ENCODE measurements at places on chromosomes 2 and 18. TPM values are rescaled to one million over a fixed set of nuclear protein-coding genes. Genes with fewer than 3 reads are reported as not detected.

DNA sequence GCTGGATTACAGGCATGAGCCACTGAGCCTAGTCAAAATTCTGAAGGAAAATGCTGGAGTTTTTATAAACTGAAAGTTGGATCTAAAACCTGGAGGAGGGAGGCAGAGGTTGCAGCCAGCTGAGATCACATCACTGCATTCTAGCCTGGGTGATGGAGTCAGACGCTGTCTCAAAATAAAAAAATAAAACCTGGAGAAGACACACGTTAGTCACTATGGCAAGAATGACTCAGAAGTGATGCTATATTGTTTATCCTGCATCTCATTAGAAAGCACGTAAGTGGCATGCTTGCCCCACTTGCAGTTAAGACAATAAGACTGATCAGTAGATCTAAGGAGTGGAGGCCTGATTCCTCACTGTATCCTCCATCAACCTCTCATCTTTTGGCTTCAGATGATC, 106.6 kb upstream of the STON1 start:
- no peak for DNase-seq

DNA sequence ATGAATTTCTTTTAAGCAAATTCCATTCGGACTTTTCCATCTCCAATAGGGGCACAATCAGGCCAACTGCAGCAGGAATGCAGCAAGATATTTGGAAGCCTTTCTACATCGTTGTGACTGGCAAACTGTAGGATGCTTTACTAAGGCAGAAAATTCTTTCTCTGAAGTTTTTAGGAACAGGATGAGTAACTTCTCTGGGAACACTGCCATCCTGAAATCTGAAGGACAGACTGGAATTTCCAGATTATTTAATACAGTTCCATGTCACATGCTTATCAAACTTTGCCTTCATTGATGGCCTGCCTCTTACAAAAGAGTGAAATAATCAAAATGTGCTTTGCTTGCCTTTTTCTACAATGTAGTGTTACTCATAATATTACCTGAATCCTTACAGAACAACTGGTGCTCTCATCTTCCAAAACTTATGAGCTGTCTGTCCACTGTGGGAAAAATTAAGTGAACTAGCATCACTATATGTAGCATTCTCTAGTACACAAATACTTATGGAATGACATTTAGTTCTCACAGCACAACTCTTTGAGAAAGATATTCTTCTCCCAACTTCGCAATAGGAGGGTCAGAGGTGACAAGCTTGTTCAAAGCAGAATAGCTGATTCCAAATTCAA, 32.0 kb upstream of the MAP2 start:
- DNase-seq: no peak

DNA sequence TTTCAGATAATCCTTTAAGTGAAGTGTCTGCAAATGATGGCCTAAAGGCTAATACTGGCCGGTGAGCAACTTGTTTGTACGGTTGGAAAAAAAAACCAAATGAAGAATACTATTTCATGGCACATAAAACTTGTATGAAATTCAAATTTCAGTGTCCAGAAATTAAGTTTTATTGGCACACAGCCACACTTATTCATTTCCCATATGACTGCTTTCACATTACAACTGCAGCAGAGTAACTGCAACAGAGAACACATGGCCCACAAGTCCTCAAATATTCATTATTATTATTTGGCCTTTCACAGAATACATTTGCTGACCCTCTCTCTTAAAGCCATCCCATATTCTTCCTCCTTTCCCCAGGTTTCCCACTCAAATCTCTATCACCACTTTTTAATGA, 1268.6 kb downstream of the LRP1B start:
- no peak for DNase-seq

- DNase-seq: no peak
Measured at GRCh38 chr2:200616656-200617055, 30.8 kb downstream of the AOX1 start.

GRCh38 chr2:734496-734895, 57.3 kb upstream of the TMEM18 start:
- DNase-seq: no peak

- no peak for DNase-seq
Measured at GRCh38 chr18:3172097-3172496, 47.7 kb downstream of the MYOM1 start.

GRCh38 chr2:88639865-88640264, 12.6 kb upstream of the EIF2AK3 start:
- DNase-seq: no peak

GRCh38 chr2:122610948-122611609, 855.6 kb downstream of the TSN start:
- DNase-seq: no peak

- DNase-seq: no peak
Measured at GRCh38 chr2:96396602-96397001, 61.0 kb downstream of the NCAPH start.

GRCh38 chr2:177322801-177323261, 58.3 kb upstream of the NFE2L2 start:
- DNase-seq: no peak

DNA sequence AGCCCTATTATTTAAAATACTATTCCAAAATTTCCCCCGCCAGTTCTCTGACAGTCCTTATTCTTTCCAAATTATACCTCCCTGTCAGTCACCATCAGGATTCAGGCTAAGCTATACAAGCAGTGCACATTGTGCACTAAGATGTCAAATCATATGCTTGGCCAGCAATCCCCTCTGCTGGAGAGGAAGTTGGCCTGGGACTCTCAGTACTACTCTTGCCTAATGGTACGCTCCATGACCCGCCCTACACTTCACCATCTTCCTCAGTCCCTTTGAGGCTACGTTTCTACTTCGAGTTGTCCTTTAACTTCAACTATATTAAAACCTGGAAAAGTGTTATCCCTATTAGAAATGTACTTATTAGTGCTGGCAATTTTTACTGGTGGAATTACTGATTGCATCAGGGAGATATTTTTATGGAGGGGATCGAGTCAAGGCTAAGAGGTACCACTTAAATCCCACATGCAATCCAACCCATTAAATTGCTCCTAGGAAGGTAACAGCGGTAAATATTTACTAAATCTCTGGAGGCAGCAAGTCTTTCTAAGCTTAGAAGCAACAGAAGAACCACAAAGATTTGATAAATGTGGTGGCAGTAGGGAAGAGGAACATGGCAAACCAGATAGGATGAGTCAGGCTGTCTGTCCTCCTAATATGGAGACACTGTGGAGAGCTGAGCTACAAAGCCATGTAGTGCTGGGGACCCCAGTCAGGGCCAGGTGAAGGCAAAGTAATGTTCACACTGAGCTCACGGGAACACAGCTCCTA, 2.7 kb downstream of the USP40 start:
- no peak for DNase-seq

GRCh38 chr2:163610817-163611556, 124.8 kb downstream of the FIGN start:
- no peak for DNase-seq

DNA sequence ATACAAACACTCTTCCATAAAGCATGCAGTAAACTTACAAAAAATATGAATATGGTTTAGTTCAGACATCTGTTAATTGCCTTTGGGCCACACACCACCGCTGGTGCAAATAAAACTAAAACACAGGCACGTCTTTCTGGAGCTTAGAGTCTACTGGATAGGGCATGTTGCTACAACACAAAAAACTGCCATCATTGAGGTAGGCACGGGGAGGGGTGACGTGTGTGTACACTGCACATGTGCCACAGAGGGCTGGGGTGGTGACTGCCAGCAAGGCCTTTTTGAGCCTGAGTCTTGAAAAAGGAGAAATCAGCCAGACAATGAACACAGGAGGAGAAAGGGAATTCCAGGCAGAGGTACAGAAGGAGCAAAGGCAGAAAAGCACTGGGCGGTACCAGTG, 5.1 kb downstream of the SERPINE2 start:
- no peak for DNase-seq

- DNase-seq: no peak
Measured at GRCh38 chr18:10047237-10047636, 133.4 kb downstream of the VAPA start.

- DNase-seq: no peak
Measured at GRCh38 chr18:63152791-63153190, 166.8 kb downstream of the BCL2 start.

- DNase-seq: no peak
Measured at GRCh38 chr2:141133883-141134282, 996.9 kb downstream of the LRP1B start.

DNA sequence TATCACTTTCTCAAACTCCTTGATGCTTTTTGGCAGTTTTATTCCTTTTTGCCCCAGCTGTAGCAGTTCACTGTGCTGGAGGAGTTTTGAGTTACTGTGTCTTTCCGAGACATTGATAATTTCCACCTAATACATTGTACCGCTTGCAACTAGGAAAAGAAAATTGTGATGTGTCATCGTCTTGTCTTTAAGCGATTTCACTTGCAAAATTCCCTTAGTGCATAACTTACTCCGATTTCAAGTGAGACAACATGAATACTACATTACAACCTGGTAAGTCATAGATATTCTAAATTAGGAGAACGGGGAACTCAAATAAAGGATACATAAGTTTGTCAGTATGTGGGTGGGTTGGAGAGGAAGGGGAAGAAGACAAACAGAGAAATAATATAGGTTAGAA, 340.5 kb upstream of the KYNU start:
- no peak for DNase-seq

DNA sequence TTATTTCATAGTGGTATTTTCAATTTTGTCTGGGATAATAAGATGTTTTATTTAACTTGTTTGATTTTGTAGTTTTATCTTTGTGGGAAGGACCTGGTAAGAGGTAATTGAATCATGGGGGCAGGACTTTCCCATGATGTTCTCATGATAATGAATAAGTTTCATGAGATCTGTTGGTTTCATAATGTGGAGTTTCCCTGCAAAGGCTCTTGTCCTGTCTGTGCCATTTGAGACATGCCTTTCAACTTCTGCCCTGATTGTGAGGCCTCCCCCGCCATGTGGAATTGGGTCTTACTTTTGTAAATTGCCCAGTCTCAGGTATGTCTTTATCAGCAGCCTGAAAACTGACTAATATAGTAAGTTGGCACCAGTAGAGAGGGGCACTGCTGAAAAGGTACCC, 77.8 kb upstream of the ARHGAP15 start:
- DNase-seq: no peak

DNA sequence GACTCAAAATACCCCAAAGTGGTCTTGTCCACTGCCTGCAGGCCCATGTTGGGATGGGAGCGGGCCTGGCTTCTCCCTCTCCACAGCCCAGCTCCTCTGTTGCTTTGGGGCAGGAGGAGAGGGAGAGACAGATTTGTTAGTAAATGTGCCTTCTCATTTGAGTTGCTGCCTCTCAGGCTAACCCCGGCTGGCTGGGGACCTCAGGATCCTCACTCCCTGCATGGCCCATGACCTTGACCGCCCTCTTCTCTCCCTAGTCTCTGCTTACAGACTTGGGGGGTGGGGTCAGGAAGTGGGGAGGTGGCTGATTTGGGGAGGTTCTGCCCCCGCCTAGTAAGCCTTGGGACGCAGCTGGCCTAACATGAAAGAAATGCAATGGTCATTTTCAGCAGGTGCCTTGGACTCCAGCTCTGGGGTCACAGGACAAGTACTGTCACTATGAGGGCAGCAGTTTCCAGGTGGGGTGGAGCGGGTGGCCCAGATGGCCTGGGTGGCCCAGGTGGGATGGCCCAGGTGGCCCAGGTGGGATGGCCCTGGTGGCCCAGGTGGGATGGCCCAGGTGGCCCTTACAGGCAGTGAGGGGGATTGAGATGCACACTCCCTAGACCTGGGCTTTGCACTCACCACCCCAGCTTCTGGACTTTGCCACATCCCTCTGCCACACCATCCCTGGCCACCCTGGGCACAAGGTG, 24.1 kb downstream of the HJURP start:
- DNase-seq: no peak

- no peak for DNase-seq
Measured at GRCh38 chr18:8820396-8821082, 115.2 kb downstream of the MTCL1 start.

DNA sequence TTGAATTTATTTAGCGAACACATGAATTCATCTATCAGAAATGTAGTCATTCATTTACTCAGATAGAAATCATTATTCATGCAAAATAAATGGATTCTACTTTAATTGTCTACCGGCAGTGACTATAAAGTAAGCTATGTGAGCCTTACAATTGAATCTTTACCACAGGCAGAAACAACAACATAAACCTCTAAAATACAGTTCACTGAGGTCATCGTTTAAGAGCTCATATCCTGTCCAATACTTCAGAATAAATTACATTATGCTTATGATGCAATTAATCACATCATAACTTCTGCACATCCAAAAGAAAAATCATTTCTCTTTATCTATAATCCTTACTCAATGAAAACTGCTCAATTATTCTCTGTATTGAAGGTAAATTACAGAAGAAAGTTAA, 244.7 kb downstream of the HNMT start:
- DNase-seq: no peak

DNA sequence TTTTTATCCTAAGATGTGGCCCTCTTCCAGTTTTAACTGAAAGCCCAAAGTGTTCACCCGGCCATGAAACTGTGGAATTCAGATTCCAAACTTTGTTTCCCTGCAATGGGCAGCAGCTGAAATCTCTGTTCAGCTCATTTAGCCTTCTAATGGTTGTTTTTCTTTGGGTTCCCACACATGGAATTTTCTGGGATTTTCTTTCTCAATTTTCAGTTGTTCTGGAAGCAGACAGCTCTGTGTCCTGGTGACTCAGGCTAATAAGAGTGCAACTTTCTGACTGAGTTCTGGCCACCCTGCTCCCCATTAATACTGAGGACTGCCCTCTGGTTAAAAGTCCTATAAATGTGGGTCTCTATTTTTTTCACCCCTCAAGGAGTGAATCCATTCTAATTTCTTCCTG, 78.5 kb downstream of the PMS1 start:
- DNase-seq: no peak

Gene TUBB8B
- polyA plus RNA-seq: 1.9 TPM

Gene C18orf32
- 29.2 TPM for polyA plus RNA-seq

Gene IL1R1
- 34.1 TPM for polyA plus RNA-seq

Gene DHRS9
- polyA plus RNA-seq: 0.80 TPM

Gene TMEM247
- polyA plus RNA-seq: not detected

Gene DYNAP
- polyA plus RNA-seq: not detected

Gene SERPINB2
- not detected for polyA plus RNA-seq

Gene KYNU
- 6.3 TPM for polyA plus RNA-seq
